BJ (cell line): ENCODE measurements at places on chromosomes 4 and X.

DNA sequence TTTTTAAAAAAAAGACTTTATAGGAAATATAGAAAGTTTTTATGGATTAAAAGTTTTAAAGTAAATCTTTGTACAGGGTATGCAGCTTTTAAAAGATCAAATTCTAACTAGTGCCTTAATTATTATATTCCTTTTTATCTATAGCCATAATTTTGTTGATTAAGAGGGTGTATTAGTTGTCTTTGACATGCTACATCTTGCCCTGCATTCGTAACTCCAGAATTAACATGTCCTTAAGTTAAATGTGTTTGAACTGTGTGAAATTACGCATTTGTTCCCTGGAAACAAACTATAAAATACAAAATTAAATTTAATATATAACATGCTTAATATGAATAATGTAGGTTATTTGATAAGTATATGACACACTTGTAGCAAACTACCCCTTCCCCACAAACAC, 66.3 kb downstream of the PTPN13 start:
- DNase-seq: no peak

DNA sequence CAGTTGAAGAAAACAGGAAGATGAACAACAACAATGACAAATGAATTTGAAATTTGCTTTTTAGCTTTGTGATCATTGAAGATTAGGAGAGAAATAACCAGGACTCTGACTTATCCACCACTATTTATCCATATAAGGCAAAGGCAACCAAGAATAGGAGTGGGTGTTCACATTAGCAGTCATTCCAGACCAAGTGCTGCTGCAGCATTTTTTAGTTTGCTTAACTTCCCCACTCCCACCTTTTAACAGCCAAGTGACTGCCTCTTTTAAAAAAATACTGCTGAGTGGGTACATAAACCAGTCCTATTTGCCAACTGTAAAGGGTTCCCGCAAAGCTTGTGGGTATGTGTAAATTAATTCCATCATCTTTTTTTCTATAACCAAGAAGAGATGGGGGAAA, 230.9 kb downstream of the IQCM start:
- no peak for DNase-seq

- no peak for DNase-seq
These were observed 353.0 kb upstream of the GALNT7 start for GRCh38 chr4:172815499-172816164.

GRCh38 chrX:1537031-1537715, at the start of gene P2RY8:
P2RY8 (minus strand) TSS chrX:1537185; CDS start chrX:1466558, 70,627 bp downstream.
- peak; percentile 0 for DNase-seq

DNA sequence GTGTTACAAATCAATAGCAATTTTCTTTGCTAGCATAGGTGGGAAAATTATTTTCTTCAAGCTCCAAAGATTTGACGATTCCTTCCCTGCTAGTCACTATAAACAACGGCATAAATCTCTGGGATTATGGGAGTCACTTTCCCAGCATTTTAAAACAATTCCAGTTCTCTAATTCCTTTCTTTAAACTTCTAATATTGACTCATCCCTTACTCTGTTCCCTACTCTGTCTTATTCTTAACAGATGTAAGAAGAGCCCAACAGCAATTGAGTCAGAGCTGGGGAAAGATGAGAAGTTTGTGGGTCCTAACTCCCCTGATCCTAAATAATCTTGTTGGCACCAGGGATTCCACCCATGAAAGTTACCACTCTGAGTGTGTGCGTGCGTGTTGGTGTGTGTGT, 47.4 kb upstream of the IL21 start:
- peak; percentile 75 for DNase-seq

GRCh38 chr4:1583051-1583785, 100.9 kb downstream of the FAM53A start:
- no peak for DNase-seq

DNA sequence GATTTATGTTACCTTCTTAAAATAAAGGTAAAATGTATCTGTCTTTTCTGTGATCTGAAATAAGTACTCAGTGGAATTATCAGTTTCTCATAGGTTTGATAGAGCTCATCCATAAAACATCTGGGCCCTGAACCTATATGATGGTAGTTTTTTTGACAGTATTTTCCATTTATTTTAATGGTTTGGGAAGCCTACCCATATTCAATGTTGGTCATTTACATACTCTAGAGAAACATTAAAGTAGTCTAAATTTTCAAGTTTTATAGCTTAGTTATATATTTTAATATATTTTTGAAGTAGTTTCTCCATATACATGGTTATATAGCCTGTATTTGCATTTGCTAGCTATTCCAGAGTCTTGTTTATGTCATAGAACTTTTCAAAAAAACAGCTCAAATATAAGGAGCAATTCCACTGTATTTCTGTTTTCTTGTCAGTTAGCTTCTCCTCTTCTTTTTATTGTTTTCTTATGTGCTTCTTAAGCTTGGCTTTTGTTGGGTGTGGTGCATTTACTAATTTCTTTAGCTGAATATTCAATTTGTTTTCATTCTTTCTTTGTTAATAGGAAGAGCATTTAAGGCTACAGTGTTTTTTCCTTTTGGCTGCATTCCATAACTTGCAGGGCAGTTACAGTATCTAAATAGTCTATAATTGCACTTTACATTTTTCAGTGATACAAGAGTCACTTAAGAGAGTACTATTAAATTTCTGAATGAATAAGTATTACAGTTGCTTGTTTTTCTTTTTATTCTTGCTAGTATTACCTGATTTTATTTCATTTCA, 181.4 kb downstream of the DKK2 start:
- DNase-seq: no peak

DNA sequence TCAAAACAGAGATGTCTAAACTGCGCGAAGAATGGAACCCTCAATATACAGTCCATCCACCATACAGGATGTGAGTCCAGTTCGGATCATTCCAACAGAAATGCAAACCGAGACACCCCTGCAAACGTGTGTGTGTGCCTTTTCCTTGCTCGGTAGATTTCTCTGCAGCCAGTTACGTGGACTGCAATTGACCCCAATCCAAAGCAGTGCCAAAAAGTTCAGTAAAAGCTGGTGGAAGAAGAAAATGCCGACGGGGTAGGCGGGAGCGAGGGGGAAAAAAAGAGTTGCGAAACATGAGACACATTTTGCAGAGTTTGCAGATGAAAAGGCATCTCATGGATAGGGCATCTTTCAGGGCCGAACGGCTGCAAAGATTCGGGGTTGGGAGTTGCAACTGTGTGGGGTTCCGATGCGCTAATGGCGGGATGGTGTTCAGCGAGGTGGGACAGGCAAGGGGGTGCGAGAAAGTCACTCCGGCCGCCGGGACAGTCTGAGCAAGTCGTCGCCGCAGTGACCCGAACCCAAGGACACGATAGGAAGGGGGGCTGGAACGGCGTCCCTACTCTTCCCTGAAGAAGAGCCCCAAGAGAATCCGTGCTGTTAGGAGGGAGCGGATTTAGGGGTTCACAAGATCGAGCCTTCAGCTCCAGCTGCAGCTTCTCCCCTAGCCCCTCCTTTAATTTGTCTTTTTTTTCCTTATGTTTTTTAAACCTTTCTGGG, 3.8 kb downstream of the PHOX2B start:
- no peak for DNase-seq

GRCh38 chr4:6917461-6918271, 8.0 kb downstream of the TBC1D14 start:
- DNase-seq: no peak

- no peak for DNase-seq
These were observed 100.0 kb downstream of the LARP1B start for GRCh38 chr4:128161138-128161537.

DNA sequence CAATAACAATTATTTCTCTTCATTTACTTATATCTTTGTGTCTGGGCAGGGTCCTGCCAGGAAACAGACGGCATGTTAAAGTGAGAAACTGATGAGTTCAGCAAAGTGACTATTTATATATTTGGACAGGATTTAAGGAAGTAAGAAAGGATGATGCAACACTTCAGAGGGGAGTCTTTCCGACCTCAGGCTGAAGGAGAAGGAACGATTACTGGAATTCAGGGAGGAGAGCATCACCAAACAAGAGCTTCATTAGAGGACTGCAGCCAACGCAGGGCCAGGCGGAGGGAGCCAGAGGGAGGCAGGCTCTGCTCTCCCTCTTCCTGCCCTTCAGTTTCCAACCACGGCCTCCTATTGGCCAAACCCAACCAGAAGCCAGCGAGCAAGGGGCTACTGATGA, 1.5 kb upstream of the TLR7 start:
- DNase-seq: no peak

DNA sequence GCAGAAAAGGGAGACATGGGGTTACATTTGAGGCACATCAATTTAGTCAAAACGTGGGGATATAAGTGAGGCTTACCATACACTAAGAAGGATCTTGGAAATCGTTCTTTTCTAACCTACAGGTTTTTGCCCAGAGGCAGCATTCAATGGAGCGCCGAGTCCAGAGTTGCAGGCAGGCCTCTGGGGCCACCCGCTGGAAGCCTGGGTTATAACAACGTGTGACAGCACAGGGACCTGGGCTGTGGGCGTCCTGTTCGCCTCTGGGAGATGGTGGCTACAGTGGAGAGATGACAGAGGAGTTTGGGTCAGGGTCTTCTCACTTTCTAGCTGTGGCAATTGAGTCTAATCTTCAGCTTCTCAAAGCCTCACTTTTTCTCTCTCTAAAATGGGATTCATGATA, 53.9 kb downstream of the ENPP6 start:
- no peak for DNase-seq

DNA sequence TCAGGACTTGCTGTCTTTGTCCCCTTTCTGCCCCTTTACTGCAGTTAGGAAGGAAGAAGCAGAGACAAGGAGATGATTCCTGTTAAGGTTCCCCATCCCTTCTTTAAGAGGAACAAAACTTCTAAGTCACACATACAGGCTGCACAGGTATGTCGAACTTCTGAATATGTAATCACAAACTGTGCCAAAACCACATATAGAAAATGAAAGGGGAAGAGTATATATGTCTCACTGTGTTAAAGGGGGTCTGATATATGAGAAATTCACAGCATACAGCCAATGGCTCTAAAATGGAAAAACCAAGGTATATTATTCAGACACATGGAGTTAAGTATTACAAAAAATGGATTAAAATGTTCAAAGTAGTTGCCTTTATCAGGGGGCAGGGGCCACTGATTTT, 11.7 kb downstream of the CFAP97 start:
- no peak for DNase-seq

- DNase-seq: no peak
These were observed 77.1 kb downstream of the SHISA3 start for GRCh38 chr4:42474406-42474805.

DNA sequence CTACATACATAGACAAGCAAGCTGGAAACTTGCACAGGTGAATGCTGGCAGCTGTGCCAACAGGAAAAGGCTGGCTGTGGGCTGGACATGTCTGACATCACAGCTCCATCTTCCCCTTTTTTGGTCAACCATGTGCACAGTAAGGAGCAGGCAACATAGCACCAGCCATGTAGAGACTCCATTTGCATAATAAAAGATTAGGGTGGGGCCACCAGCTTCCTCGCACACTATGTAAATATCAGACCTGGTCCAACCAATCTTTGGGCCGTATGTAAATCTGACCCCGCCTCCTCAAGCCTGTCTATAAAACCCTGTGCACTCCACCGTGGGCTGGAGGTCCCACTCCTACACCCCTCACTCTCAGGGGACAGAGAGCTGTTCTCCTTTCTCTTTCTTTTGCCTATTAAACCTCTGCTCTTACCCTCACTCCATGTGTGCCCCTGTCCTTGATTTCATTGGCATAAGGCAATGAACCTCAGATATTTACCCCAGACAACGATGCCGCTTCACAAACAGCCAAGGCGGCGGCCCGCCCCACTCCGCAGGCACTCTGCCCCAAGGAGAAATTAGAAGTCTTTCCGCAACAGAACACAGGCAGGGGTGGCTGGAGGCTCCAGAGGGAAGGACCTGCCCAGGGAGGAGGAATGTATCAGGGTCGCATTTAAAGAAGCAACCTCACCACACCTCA, 862.2 kb downstream of the TRIML1 start:
- DNase-seq: no peak

DNA sequence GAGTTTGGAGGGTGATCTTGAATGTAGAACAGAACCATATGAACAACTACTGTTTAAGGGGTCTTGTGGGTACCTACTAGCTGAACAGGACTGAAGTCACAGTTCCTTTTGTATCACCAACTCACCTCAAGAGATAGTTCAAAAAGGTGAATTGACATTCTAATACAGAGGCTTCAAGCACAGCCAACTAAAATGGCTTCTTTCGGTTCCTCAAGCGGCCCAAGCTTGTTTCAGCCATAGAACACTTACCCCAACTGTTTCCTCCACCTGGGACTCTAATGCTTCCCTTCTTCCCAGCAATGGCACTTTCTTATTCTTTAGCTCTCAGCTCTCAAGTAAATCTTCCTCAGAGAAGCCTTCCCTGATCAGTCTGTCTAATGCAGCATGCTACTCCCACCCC, 277.5 kb upstream of the GK2 start:
- DNase-seq: no peak

DNA sequence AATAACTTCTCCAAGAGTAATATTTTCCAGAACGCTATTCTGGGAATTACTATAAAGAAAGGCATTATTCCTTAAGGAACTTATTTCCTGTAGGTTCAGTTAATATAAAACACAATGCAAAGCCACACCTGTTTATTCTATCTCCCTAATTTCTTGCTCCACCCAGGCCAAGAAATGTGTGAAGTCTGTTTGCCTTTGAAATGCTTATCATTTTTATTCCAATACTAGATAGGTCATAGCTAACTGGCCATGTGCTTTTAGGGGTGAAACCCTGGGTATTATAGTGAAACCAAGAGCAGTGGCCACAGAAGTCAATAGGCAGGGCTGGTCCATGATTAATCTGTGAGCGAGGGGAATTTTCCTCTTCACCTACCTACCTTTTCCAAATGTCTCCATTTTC, 14.8 kb downstream of the CXCL3 start:
- DNase-seq: no peak

GRCh38 chr4:139450586-139450985, 3.3 kb upstream of the RAB33B start:
- DNase-seq: no peak

DNA sequence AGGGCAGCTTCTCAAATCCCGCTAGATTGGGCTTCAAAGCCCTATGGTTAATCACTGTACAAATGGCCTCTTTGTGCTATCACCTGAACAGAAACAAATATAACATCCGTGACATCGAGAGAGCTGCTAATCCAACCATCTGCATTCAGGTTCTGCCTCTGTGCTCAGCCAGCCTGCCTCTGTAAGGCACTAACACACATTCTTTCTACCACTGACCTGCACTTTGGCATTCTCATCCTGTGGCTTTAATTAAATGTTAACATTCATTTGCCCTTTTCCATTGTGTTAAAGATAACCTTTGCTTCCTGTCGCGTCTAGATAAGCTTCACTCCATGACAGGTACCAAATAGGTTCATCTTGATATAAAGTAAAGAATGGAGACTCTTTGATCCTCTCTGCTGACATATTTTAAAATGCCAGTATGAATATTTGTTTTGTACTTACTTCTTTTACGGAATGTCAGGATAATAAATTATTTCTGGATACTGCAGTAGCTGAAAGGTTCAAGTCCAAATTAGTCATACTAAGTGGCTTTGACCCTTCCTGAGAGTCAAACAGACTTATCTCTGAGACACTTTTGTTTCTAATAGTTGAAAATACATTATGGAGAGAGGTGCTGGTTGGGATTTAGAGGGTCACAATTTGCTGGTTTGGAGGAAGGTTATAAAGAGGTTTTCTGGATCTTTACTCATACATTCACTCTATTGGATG, 505.7 kb downstream of the PACRGL start:
- no peak for DNase-seq

- DNase-seq: no peak
These were observed 326.3 kb upstream of the GRIA3 start for GRCh38 chrX:122857734-122858133.
